ENCODE measurements at places on chromosomes 2 and 18.

GRCh38 chr2:133240491-133241223 is 327.6 kb downstream of the NCKAP5 start:
- DNase-seq, result peak; percentile 79

DNA sequence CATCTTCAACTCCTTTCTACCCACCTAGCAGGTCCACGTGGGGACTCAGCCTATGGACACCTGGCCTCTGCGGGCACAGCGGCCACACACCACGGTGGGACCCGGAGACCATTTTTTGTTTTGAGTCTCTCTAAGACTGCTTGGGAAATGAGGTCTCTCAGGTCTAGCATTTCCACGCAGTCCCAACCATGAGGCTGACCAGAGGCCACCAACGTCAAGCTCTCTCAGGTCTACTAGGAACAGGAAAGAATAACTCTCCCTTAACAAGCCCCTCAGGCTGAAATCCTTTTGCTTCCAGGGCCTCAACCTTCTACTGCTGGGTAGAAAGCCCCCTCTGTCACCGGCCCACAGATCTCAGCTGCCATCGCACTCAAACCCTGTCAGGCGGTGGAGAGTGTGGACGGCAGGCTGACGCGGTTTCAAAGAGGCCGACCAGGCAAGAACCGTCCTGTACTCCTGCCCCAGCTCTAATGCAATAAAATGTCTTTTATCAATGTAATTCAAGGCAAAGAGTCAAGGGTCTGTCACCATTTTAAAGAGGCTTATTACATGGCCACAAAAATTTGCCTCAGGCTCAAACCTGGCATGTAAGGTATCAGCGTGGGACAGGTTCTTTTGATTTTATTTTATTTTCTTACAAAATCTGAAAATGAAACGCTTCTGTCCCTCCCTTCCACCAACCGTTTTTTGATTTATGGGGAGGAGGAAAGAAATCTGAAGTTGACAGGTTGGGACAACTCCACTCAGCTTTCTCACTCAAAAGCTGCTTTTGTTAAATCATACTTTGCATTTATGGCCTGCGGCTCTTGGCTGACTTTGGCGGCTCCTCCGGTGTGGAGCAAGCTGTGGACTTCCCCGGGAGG is 74.0 kb downstream of the BCL11A start:
- no peak for DNase-seq

DNA sequence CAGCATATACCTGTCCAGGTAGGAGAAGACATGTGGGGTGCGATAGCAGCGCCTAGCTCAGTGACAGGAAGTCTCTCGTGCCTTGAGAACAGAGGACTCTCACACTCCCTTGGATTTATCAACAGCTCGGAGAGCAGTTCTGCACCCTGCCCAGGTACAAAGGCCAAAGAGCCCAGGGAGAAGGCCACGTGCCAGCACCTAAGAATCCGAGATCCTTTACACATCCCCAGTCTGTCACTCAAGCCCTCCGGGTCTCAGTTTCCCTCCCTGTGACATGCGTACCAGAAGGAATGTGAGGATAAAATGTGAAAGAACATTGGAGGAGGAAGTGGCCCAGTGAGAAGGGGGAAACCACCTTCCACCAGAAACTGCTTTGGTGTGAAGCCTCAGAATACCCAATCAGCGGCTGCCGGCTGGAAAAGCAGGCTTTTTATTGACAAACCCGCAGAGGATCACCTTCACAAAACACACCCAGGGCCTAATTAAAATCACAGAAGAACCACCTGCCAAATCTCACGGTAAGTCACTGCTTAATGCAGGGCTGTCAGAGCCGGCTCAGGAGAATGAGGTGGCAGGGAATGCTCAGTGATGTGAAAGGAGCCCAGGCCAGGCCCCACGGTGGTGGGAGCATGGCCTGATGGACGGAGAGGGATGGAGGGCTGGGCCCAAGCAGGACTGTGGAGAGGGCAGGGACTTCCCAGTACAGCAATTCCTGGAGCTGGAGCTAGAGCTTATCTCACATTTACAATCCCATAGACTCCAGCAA is 66.3 kb downstream of the MYO5B start:
- DNase-seq, result no peak

DNA sequence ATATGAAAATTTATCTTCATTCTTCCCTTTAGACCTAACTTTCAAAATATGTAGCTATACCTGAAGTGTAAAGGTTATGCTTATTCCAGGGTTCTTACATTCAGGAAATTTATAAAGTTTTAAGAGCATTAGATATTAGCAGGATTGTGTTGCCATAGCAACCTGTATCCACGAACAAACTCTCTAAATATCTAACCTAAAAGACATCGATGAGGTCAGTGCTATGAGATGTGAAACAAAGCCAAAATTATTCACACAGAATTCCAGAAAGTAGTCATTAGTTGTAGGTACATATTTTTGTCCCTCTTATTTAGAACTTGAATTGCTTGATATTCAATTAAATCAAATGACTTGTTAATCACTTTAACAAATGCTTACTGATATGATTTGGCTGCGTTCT is 705.3 kb downstream of the SOCS6 start:
- no peak for DNase-seq

- DNase-seq, result no peak
Measured at GRCh38 chr2:197191940-197192322, 118.6 kb downstream of the ANKRD44 start.

- DNase-seq, result no peak
Measured at GRCh38 chr2:70141212-70141901, 49.5 kb downstream of the C2orf42 start.

DNA sequence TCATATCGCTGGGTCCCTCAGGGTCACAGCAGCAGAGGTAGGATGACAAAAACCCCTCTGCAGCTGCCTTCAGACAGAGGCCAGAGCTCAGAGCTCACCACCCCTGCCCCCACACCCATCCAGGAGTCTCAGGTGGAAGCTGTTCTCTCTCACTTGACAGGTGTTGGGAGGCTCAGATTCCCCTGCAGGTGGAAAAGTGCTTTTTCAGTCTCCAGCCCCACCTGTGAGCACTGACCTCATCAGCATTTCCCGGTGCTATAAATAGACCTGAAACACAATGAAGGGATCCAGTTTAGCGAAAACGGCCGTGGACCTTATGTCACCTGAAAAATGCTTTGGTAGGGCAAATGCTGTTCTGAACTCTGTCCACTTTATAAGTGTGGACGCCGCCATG is 254.9 kb downstream of the NDUFA10 start:
- no peak for DNase-seq

DNA sequence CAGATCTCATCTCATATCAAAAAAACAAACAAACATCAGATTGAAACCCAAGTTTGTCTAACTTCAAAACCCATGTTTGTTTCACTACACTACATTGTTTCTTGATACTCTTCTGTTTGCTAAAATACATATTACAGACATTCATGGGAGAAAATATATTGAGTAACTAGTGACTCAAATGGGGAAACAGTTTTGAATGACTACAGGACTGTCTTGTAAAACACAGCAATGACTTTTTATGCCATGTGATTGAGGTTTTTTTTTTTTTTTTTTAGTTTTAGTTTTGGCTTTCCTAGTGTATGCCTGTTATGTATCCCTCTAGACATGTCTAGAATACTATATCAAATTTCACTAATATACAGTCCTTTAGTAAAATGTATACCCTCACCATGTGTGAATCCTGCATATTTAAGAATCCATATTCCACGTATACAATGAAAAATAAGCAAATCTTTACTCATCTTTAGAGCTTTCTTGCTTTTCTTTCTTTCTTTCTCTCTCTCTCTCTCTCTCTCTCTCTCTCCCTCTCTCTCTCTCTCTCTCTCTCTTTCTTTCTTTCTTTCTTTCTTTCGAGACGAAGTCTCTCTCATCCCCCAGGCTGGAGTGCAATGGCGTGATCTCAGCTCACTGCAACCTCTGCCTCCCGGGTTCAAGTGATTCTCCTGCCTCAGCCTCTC is 46.6 kb upstream of the SERTAD2 start:
- no peak for DNase-seq

DNA sequence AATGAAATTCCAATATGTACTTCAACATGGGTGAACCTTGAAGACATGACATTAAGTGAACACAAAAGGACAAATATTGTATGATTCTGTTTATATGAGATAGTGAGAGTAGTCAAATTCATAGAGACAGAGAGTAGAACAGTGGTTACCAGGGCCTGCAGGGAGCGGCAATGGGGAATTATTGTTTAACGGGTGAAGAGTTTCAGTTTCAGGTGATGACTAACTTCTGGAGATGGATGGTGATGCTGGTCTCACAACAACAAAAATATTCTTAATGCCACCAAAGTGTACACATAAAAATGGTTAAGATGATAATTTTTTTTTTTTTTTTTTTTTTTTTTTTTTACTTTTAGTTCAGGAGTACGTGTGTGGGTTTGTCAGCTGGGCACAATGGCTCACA is 109.4 kb upstream of the TMEM200C start:
- no peak for DNase-seq

DNA sequence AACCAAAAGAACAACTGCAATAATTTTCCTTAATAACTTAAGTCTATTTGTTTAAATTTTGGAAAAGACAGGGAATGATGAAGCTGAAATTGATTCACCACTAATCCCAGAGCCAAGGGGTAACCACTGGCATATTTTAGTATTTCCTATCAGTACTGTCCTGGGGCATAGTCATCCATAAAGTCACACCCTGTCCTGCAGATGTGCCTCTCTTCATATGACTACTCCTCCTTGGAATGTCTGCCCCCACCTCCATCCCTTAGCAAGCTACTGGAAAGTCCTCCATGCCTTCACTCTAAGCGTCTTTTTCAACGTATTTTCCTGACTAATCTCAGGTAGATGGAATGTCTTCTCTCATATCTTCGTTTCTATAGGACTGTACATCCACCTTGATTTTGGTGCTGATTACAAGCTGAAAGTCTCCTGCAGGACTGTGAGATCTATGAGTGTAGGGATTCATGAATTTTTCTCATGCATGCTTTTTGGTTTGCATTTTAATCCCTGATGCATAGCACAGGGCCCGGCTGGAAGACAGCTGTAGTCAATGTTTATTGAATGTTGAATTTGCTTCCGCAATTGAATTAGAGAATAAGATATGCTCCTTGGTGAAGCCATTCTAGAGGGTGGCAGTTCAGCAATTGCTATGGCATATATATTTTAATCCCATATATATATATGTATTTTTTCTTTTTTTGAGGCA is 85.6 kb downstream of the MOGAT1 start:
- DNase-seq, result no peak

GRCh38 chr2:126836761-126837679 is 61.7 kb upstream of the TEX51 start:
- no peak for DNase-seq

DNA sequence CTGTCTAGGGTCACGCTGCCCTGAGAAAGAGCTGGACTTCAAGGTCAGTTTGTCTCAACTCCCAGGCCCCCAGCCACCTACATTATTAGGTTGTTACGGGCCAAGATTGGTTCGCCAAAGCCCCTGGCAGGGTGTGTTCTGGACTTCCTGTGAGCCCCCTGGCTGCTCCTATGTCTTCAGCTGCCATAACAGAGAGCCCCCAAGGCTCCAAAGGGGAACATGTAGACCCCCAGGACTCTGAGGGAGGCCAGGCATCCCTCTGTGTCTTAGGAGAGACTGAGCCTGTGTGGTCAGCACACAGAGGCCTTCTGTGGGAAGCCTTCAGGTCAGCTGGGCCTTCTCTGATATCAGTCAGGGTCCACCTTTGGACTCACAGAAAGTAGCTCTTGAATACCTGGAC is 58.3 kb downstream of the INHBB start:
- DNase-seq, result no peak

DNA sequence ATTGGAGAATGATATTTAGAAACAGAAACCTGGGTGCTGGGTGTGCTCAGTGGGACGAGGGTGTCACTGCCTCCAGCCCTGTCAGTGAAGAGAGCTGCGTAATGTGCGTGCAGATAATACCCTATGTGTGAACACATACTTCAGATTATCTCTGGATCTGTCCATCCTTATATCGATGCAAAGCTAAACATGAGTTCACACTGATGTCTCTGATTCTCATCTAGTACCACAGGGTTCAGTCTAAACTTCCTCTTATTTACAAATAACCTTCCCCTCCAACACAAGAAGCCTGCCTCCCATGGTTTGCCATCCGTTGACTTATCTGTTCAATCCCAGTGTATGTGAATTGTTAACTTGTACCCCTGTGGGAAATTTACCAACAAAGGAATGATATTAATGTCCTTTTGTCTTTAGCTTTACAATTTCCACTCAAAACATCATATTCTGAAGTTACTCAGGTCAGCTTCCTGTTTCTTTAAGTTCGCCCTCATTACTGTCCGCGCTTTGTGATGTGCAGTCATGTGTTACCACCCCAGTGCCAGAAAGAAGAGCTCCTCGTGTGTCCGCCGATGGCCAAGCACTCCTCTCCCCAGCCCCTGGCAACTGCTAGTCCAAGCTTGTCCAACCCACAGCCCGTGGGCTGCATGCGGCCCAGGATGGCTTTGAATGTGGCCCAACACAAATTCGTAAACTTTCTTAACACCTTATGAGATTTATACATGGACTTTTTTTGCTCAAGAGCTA is 108.2 kb downstream of the RTP5 start:
- DNase-seq, result no peak

- no peak for DNase-seq
Measured at GRCh38 chr2:144663207-144663606, 143.3 kb upstream of the ZEB2 start.

DNA sequence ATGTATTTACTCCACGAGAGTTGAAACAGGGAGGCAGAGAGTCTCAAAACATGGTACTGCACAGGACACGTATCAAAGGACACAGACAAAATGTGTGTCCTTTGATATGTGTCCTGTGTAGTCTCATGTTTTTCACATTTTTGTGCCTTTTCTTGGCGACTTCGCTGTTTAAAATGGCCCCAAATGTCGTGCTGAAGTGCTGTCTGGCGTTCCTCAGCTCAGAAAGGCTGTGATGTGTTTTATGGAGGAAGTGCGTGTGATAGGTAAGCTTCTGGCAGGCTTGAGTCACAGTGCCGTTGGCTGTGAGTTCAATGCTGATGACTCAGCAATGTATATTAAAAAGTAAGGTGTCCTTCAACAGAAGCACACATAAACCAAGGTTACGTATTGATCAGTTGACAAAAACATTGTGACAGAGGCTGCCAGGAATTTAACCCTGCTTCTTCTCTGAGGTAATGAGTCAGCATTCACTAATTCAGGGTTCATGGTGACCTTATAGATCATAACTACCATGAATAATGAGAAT is 78.2 kb downstream of the DYSF start:
- DNase-seq, result no peak

DNA sequence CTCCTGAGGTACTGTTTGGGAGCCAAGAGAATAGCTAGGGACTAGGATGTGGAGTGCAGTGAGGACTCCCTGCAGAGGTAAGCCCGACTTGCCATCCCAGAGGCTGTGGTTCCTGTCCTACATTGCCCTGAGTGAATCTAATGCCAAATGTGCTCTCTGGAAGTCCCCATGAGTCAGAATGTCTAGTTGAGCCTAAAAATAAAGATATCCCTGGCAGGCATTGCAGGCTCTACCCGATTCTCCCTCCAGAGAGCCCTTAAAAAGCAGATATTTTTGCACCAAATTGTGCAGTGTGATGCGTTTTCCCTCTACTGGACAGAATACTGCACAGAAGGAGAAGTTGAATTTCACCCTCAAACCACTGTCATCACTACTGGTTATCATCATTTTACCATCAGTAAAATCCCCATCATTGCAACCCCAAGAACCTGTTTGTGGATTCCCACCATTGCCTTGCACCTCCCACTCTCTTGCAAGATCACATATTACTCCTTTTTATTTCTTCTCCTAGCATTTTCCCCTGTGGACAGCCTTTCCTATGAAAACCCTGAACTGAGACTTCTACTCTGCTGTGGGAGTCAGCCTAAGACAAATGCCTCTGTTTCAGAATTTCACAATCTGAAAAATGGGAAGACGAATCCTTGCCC is 98.0 kb downstream of the MARCHF4 start:
- no peak for DNase-seq

- no peak for DNase-seq
Measured at GRCh38 chr18:6776188-6776587, 46.7 kb downstream of the ARHGAP28 start.

- no peak for DNase-seq
Measured at GRCh38 chr2:85209887-85210286, 76.7 kb downstream of the TCF7L1 start.

Measured in spinal cord (tissue), 10 donors.